NCI-H2107 (cell line): ENCODE measurements at places on chromosomes 4 and X.

- no peak for DNase-seq
These were observed 80.6 kb downstream of the ATXN3L start for GRCh38 chrX:13239272-13239671.

- DNase-seq = no peak
These were observed 507.2 kb downstream of the PABPC4L start for GRCh38 chr4:133694416-133694815.

- no peak for DNase-seq
These were observed 14.7 kb upstream of the SEC24D start for GRCh38 chr4:118850488-118851173.

- DNase-seq = peak; percentile 6
These were observed 29.2 kb downstream of the SULT1E1 start for GRCh38 chr4:69830560-69831269.

DNA sequence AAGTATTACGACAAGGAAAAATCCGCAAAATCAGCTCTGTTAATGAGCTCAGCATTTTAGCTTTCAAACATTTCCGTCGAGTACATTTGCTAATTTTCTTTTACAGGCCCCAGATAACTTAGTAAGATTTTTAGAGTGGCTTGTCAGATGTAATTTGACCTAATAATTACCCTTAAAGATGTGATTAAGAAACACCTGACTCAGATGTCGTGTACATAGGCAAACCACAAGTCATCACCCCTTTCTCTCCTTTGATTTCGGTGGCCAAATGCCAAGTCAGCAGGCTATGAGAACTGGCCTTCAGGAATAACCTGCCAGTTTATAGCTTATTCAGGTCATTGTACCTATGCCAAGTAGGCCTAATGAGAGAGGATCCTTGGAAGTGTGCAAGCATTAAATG, 369.6 kb downstream of the PCDH7 start:
- peak; percentile 25 for DNase-seq

- DNase-seq = no peak
These were observed 182.0 kb downstream of the TENT5D start for GRCh38 chrX:80602036-80602860.

DNA sequence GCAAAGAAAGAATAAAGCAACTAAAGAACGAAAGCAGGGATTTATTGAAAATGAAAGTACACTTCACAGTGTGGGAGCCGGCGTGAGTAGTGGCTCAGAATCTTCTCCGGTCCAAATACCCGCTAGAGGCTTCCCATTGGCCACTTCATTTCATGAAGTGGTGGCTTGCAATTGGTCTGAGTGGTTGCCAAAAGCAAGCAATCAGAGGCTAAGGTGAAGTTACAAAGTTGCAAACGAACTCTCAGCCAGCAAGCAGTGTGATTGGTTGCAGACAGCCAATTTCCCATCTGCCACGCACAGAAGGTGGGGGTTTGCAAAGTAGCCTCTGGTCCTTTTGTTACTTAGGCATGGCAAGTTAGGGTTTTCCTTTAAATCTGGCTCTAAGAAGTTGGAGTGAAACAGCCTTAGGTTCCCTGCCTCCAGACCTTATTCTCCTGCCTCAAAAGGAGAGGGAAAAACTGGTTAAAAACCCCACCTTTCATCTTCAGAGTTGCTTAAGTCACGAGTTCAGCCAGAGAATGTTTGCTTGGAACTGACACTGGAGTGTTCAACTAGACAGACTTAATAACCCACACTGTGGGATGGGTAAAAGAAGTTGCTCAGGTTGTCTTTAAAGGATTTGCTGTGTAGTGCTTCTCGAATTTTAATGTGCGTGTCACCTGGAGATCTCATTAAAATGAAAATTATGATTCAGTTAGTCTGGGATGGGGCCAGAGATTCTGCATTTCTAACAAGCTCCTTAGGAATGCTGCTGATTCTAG, 6.9 kb upstream of the CLOCK start:
- DNase-seq = no peak

- DNase-seq = no peak
These were observed 28.9 kb downstream of the CPLX1 start for GRCh38 chr4:797066-797465.

DNA sequence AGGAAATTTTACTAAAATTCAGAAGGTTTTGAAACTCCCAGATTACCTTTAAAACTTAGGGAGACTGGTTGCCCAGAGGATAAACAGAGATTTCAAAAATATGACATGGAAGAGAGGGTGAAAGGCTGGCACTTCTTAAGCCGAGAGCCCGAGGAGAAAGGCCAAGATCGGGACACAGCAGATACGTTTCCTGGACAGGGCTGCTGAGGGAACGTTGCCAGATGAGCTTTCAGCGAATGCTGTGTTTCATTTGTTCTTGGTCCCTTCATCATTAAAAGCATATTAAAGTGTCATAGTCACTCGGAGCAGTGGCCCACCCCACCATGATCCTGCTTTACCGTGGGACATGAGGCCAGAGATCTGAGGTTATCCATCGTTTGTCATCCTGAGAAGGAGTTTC, 37.9 kb upstream of the STOX2 start:
- DNase-seq = no peak

- DNase-seq = no peak
These were observed 42.5 kb upstream of the KCNIP4 start for GRCh38 chr4:21991050-21991449.

- peak; percentile 2 for DNase-seq
These were observed 20.4 kb downstream of the TMEM131L start for GRCh38 chr4:153486281-153487151.

- DNase-seq = no peak
These were observed 438.7 kb downstream of the RPA4 start for GRCh38 chrX:97322401-97322800.

- DNase-seq = no peak
These were observed 6.1 kb upstream of the MSX1 start for GRCh38 chr4:4853371-4853823.

- DNase-seq = no peak
These were observed 49.5 kb upstream of the HELT start for GRCh38 chr4:184968784-184969201.

GRCh38 chrX:47380268-47380667, 9.9 kb downstream of the ZNF157 start:
- no peak for DNase-seq

GRCh38 chr4:106160560-106160959, 155.4 kb downstream of the TBCK start:
- DNase-seq = no peak

GRCh38 chrX:44871114-44871645, 1.8 kb upstream of the KDM6A start:
- no peak for DNase-seq

DNA sequence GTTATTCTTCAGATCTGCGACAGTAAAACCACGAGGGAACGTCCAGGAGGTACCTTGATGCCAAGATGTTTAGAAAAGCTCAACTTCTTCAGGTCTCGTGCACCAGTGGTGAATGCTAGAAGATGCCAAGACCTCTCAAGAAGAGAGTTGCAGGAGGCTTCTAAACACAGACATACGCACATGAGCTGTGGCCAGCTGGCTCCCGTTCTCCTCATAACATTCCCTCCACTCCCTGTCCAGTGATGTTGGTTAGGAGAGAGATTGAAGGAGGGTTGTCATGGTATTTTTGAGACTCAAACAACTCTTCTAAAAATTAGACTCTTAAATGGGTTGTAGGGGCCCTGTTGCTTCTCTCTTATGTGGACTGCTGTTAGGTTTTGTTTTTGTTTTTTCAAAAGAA, 184.3 kb downstream of the QDPR start:
- DNase-seq = no peak

DNA sequence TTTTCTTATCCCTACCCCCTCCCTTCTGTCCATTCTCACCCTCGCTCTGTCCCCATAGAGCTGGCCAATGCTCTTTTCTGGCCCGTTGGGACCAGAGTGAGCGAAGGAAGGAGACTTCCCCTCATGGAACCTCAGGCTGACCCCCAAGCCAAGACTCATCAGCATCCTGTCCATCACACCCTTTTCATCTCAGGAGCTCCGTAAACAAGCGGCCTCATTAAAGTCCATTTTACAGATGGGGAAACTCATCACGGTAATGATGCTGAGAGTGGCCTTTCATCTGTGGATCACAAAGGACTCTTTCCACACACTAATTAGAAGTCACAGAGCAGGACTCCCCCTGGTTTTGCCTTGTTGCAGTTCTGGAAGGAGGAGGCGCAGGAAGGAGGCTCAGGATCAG, 67.4 kb upstream of the SLC34A2 start:
- DNase-seq = no peak

- DNase-seq = no peak
These were observed 141.0 kb upstream of the FAM47C start for GRCh38 chrX:36867143-36867542.

DNA sequence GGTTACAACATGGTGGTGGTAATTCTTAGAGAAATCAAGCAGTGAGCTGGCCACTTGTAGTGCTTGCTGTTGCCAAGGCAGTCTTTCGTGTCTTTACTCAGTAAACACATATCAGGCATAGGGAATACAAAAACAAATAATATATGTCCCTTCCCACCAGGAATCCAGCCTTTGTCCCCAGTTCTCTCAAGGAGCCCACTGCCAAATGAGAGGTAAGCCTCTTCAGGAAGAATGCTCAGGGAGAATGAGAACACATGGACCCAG, 421 bp upstream of the PLAC1 start:
- DNase-seq = no peak

- no peak for DNase-seq
These were observed 28.9 kb upstream of the TBC1D14 start for GRCh38 chr4:6880691-6881090.

DNA sequence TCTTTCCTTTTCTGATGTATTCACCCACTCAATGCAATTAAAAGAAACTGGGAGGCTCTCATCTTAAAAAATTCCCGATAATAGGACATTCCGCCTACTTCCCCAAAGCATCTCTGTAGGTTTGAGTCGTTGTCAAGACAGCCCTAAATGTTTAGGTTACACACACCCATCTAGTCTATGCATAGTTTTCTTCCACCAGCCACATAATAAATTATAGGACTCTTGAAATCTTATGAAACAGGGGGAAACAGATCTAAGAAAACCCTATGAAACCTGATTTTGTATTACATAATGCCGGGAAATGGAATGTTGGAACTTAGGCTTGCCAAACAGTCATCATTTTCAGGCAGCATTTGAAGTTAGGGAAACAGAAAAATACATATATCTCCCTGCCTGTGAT, 150.0 kb downstream of the PRKX start:
- DNase-seq = no peak

DNA sequence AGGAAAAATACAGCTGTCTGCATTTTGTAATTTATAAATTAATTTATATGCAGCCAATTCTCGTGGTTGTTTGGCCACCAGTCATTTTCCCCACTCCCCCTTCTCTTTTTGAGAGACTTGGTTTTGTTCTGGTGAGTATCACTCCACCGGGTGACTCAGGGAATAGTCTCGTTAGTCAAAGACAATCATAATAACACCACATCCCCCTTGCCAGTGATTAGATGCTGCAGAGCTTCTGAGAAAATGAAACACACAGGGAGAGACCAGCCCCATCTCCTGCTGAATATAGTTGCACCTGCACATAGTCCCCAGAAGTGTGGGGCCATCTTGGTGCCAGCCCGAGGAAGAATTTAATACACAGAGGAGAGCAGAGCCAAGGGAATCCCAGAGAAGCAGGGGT, 8.0 kb upstream of the FNIP2 start:
- DNase-seq = no peak

DNA sequence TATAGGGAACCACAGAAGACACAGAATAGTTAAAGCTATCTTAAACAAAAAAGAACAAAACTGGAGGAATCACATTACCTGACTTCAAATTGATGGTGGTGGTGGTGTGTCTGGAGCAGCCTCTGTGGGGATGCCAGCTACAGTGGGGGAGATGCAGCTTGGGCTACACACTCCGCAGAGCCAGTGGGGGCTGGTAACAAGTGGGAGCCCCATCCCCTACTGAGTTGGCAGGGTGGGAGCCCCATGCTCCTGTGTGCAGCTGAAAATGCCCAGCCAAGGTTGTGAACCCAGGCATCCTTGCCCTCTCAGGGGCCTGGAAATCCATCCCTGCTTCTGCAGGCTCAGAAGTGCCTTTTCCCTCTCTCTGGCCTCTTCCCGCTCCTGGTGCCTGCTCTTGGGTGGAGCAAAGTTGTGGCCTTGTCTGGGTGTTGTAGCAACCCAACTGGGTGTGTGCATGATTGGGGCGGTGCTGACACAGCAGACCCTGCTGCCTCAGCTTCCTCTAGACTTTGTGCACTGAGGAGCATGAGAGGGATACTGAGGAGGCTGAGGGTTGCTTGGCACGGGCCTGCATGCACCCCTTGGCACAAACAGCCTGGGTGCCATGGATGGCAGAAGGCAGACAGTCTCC, 38.9 kb downstream of the SH3BGRL start:
- DNase-seq = no peak

GRCh38 chr4:3765271-3766035, 732 bp upstream of the ADRA2C start:
- no peak for DNase-seq

GRCh38 chr4:83128240-83128929, 13.9 kb upstream of the PLAC8 start:
- no peak for DNase-seq

- no peak for DNase-seq
These were observed 47.3 kb downstream of the STIM2 start for GRCh38 chr4:26907731-26908599.

GRCh38 chrX:15233416-15234015, 36.4 kb downstream of the ASB9 start:
- no peak for DNase-seq

GRCh38 chrX:136251041-136251991, at the start of gene MAP7D3:
Gene MAP7D3 (minus strand): TSS chrX:136251400. CDS start chrX:136251358, 42 bp downstream.
- no peak for DNase-seq

- DNase-seq = no peak
These were observed 284.8 kb upstream of the PPARGC1A start for GRCh38 chr4:24174602-24175001.

DNA sequence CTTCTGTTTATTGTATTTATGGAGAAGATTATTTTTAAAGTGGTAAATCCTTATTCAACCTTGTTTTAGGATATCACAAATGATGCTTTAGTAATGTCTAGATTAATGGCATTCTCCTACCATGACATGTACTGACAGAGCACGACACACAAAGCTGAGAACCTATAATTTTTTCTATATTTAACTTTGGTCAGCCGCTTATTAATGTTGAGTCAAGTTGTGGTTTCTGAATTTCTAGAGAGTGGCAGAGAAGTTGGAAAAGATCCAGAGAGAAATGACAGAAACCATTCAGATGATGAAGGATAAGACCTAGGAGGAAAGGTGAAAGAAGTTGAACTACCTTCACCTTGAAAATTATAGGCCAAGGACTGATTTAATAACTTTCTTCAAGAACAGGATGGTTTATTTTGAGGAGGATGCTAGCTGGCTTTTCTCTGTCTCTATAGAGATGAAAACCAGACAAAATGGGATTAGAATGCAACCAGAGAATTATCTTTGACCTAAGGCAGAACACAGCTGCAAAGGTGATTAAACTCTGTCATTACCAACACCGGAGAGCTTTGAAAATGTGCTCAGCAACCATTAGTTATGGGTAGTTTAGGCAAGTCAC, 62.6 kb upstream of the TSPAN5 start:
- DNase-seq = no peak

DNA sequence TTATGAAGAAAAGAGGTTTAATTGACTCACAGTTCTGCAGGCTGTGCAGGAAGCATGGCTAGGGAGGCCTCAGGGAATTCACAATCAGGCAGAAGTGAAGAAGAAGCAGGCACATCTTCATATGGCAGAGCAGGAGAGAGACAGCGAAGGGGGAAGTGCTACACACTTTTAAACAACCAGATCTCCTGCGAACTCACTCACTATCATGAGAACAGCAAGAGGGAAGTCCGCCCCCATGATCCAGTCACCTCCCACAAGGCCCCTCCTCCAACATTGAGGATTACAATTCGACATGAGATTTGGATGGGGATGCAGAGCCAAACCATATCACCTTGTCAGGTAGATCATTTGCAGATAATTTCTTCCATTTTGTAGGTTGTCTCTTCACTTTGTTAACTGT, 555.5 kb upstream of the MAGEB2 start:
- no peak for DNase-seq
